Germinal center (tissue), 1 donor: ENCODE measurements at places on chromosomes 2 and 18.

GRCh38 chr18:68703326-68703725 is 11.6 kb downstream of the TMX3 start:
- no peak for DNase-seq

DNA sequence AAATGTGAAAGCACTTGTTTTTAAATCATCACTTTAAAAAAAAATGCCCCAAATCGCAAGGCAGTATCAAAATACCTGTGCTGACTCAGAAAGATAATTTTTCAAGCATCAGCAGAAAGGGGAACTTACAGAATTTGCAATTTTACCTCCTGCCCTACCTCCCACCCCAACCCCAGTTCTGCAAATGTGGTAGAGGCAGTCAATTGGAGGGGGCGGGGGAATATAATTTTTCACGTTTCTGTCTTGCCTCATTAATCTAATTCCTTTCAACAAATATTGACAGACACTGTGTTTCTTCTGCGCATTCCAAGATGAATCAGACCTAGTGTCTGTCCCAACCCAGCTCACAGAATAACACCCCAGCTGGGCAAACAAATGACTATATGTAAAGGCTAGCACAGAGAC is 76.8 kb downstream of the ALPK2 start:
- DNase-seq: peak; percentile 37

DNA sequence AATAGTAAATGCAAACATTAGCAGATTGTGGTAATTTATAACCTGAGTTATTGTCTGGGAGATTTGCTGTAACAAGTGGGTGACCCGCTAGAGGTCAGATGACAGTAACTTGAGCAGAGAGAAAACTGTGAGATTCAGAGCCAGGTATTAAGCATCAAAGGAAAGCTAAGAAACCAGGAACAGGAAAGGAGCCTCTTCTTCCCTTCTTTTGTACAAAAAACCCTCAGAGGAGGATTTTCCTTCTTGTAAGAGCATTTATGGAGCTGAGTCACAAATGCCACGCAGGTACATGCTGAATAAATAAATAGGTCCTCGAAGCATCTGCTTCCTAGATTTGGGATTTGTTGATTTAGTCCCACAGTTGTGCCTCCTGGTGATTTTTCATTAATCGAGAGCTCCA is 146.5 kb downstream of the SH3BP4 start:
- DNase-seq: no peak

- no peak for DNase-seq
Measured at GRCh38 chr2:220279840-220280239, 652.4 kb downstream of the SLC4A3 start.

DNA sequence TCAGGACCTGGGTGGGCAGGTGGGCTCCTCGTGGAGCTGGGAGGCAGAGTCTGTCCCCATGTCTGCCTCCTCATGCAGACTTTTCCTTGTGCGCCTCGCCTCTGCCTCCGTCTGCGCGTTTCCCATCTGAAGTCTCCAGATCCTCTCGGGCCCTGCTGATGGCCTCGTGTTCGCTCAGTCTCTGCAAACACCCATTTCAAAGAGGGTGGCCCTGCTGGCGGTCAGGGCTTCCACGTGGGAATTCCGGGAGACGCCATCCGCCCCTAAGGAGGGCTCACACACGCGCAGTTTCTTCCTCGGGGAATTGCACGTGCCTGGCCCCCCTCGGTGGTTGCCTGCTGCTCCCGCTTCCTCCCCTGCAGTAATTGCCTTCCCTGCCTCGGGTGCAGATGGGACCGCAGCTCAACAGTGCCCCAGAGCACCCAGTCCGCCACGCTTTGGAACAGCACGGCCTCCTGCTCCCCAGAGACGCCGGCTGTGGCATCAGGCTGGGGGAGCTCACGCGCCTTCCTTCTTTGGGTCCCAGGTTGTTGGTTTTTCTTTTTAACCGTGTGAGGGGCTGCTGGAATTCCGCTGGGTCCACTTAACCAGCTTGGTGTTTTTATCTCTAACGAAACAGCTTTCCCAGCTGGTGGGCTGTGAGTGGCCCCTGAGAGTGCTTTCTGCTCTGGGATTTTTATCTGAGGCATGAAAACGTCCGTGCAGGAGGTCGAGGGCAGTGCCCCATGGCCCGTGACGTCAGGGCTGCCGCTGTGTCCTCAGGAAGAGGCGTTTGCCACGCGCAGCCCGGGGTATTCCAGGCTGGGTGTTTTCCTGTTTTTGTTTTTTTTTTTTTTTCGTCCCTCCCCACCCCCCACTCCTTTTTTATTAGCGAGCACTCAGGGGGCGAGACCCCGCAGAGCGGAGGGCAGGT is 16.1 kb downstream of the NFATC1 start:
- no peak for DNase-seq

DNA sequence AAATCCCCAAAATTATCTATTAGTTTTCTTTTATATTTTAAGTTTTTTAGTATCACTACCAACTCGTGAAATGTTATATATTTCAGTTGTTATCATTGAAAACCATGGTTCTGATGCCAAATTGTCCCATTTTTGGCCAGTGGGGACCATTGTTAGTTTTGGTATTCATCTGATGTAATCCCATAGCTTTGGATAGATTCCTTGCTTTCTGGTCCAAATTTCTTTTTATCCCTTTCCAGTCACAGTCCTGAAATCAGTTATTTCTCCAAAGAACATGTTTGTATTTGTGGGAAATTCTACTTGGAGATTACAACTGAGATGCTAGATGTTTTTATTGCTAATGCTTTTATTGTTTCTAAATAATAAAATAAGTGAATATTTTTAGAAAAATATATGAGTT is 976.8 kb upstream of the CRIM1 start:
- no peak for DNase-seq

DNA sequence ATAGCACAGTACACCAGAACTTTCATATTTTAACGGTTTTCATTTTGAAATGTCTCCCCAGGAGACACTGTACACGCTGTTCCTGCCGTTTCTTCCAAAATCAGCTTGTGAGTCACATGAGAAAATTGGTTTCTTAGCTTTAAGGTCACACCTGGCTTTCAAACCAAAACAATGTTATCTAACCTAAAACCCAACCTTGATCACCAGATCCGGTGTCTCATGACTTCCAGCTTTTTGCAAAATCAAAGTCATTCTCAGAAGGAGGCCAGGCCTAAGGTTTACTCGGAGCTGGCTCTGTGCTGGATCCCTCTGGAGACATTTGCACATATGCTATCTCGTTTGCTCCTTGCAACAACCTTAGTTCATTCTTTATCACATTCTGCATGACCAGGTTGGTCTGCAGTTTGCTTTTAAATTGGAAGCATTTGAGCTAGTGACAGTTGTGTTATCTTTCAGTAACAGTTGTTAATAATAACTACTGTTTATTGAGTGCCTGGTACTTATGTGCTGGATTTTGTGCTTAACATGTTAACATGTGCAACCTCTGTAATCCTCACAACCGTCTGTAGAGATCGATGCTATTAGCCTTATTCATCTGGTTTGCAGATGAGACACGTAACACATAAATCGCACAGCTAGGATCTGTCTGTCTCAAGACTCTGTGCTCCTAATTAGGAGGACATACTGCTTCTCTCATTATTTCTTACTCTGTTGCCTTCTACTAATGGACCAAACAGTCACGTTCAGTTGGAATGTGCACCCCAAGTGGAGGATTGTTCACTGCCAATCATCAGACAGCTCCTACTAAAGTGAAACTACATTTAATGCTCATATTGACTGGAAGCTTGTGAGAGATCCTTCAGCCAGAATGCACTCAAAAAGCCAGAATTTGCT is 105.5 kb downstream of the RNF144A start:
- no peak for DNase-seq

DNA sequence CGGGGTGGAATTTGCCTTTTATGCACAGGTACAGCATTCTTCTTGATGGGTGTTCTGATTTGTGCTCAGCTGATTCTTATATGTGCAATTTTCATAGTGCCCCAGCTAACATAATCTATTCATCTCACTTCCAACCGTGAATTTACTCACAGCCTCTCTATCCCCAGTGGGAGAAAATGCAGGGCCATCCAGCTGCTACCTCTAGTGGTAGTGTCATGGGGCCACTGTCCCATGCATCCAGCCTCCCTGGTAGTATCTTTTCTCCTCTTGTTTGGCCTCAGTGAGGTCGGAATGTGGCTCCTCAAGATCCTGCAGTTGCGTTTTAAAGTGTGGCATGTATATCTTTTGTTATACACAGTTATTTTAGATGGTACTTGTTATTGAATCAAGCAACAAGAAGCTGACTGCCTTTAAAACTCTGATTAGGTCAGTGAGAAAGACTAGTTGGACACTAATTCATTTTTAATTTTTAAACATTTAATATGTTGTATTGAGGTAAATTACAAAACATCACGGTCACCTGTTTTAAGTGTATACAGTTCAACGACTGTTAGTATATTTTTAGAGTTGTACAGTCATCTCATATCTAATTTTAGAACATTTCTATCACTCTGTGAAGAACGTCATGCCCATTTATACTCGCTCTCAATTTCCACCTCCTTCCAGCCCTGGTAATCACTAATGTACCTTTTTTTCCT is 67.9 kb upstream of the TXNDC2 start:
- no peak for DNase-seq

GRCh38 chr2:225472161-225472560 is 72.7 kb downstream of the NYAP2 start:
- DNase-seq: no peak

- no peak for DNase-seq
Measured at GRCh38 chr2:71782323-71782722, 329.0 kb downstream of the DYSF start.

DNA sequence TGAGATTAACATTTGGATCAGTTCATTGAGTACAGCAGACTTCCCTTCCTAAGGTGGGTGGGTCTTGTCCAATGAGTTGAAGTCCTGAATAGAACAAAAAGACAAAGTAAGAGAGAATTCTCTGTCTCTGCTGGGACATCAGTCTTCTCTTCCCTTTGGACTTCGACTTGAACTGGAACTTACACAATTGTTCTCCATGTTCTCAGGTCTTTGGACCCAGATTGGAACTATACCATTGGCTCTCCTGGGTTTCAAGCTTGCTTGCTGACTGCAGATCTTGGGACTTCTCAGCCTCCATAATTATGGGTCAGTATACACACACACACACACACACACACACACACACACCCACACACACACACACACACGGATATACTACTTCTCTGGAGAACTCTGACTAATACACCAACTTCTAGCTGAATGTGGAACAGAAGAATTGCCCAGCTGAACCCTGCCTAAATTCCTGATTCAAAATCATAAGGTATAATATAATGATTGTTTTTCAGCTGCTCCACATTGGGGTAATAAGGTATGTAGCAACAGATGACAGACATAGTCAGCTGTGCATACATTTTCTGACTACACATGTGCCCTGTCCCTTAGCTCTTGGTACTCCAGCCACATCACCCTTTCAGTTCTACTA is 214.0 kb downstream of the TGIF1 start:
- DNase-seq: no peak

DNA sequence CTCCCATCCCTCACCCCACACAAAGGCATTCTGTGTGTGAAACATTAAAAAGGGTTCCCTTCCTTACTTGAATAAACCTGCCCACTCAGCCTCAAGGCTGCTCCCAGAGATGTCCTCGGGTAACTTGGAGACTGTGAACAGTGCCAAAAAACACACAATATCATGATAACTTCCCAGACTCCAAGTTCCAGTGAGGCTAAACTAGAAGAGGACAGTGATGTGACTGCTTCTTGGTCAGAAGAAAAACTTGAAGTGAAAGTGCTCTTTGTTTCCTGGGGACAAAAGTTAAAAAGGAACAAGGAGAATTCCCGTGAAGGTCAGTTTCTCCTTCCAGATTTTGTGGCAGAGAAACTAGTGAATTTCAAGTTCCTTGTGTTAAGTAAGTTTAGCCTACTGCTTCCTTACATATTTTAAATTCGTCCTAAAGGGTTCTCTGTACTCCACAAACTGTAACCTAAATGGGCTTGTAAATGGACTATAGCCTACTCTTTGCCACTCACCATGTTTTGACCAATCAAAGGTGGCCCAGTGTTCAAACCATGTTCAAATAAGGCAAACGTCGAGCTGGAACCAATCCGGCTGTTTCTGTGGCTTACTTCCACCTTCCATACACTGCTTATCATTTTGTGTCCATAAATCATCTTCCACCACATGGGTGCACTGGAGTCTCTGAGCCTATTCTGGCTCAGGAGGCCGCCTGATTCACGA is 20.4 kb downstream of the TPRKB start:
- no peak for DNase-seq

- no peak for DNase-seq
Measured at GRCh38 chr18:11392292-11392691, 217.1 kb upstream of the SLC35G4 start.

DNA sequence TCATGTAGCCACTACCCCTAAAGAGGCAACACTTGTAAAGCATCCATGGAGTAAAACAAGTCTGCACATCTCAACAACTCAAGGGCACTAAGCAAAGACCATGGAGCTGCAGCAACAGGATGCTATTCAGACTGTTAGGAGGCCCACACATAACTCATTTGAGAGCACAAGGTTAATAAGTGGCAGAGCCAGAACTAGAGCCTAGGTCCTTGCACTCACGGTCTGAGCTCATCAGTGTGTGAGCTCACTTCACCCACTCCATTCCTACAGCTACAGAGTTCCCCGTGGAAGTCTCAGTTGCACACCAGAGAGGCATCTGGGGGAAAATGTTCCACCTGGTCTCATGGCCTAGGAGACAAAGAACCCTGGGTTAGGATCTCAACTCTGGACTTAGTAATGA is 35.0 kb downstream of the TTC32 start:
- DNase-seq: no peak

- DNase-seq: no peak
Measured at GRCh38 chr2:53036196-53036595, 731.4 kb upstream of the CHAC2 start.

GRCh38 chr2:227033471-227034148 is 130.4 kb downstream of the COL4A4 start:
- peak; percentile 50 for DNase-seq

- no peak for DNase-seq
Measured at GRCh38 chr18:35136248-35136647, 95.0 kb downstream of the MAPRE2 start.

- DNase-seq: peak; percentile 9
Measured at GRCh38 chr2:227106845-227107759, 56.9 kb downstream of the COL4A4 start.

- no peak for DNase-seq
Measured at GRCh38 chr2:52794581-52794980, 973.0 kb upstream of the CHAC2 start.

GRCh38 chr2:102313025-102313424 is 1.7 kb downstream of the IL1RL1 start:
- DNase-seq: no peak

GRCh38 chr2:235343869-235344268 is 150.0 kb upstream of the AGAP1 start:
- DNase-seq: no peak

- DNase-seq: no peak
Measured at GRCh38 chr18:39793609-39794008, 2161.4 kb upstream of the PIK3C3 start.

- no peak for DNase-seq
Measured at GRCh38 chr2:74050151-74050550, 65.4 kb downstream of the TET3 start.

DNA sequence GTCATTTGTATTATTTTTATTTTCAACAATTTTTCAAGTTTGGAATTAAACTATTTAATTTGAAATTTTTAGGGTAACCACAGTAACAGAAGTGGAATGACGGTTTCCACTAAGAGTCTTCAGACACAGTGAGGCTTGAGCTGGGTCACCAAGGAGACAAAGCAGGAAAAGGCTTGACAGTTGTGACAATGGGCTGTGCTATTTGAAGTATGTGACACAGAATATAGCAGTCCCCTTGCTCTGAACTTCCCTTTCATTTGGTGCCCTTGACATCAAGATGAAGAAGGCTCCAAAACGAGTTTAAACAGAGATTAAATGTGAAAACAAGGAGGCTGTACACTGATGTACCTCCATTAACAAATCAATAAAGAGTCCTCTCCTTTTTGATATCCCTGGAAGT is 265.4 kb upstream of the DLGAP1 start:
- DNase-seq: no peak
